ENCODE measurements at places on chromosomes 2 and 18.

GRCh38 chr2:43331422-43331821, 105.0 kb upstream of the ZFP36L2 start:
- no peak for DNase-seq

DNA sequence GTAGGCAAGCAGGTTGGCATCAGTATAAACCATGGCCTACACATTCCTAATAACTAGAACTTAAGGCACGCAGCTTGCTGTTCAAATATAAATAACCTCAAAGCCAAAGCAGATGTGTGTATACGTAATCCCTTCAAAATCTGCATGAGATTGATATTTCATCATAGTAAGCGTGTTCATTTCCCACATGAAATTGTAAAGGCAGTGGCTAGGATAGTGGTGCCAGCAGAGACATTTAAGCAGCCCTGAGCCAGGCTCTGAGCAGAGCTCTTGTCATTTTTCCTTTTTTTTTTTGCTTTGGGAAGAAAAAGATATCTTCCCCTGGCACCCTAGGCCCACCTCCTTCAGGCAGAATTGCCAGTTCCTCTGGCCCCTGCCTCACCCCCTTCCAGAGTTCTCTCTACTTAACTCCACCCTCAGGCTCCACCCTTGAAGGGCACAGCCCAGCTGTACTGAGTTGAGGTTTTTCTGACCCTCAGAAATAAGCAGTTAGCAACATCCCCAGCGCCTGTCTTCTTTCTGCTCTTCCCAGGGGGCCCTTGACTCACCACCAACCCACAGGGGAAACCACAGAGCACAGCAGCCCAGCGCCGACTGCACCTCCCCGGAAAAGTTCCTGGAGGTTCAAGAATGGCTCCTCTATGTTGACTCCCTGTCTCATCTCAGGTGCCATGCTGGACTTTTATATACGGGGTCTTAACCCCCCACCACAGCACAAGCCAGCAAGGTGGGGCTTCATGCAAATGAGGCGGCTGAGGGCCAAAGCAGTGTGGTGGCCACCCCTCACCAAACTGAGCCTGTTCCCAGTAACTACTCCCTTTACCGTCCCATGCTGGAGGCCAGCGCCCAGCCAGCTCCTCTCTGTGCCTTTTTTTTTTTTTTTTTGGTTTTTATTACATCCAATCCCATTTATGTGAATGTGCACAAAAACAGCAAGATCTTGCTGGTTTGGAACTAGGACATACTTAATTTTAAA, 84.7 kb downstream of the EHD3 start:
- DNase-seq: no peak

- DNase-seq: no peak
Measured at GRCh38 chr2:108271691-108272253, 16.9 kb upstream of the SULT1C2 start.

DNA sequence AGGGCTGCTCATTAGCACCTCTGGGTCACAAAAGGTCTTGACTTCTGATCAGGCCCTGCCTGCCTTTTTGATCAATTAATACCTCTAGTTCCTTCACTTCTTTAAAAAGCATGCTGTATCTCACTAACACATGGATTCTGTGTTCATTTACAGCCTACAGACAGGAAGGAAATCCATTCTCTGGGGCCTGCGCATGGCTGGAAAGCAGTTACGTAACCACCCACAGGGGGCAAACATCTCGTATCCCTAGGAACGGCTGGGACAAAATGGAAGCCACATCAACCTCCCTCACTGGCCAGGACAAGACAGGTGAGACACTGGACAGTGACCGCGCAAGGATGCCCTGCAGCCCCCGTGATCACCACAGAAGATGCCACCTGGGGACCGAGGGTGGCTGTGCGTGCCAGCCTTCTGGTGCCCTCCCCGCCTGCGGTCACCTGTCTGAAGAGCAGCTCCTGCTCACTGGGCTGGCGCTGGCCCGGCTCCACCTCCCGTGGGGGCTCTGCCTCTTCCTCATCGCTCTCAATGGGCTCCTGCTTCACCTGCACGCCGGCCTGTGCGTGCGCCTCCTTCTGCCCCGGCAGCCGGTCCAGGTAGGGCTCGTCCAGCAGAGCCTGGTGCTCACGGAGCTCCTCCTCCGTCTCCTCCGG, 266.9 kb downstream of the TWIST2 start:
- peak; percentile 76 for DNase-seq

DNA sequence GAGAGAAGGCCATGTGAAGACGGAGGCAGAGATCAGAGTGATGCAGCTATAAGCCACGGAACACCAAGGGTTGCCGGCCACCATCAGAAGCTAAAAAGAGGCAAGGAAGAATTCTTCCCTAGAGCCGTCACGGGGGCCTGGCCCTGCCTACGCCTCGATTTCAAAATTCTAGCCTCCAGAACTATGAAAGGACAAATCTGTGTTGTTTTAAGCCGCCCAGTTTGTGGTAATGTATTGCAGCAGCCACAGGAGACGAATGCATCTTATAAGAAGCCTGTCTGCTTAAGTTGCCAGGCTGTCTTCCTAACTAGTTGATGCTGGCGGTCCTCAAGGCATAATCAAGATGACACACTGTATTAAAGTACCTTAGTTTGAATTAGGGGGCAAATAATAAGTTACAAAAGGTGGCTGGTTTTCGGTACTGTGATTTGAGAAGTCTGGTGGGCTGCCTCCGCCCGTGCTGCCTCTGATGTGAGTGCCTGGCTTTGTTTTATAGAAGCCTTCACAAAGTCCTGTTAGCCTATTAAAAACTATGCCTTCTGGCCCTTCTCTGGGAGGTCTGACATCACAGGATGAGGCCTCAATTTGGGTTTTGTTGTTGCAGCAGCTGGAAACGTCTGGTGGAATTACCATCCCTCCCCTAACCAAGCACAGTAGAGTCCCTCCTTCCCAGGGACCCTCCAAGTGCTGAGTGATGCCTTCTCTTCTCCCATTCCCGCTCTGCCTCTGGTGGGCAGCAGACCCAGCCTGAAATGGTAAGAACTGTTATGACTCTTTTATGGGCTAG, 53.6 kb downstream of the SRD5A2 start:
- no peak for DNase-seq

GRCh38 chr2:134073023-134073422, 180.8 kb upstream of the MGAT5 start:
- DNase-seq: no peak

- no peak for DNase-seq
Measured at GRCh38 chr18:12886498-12887126, 2.6 kb upstream of the PTPN2 start.

DNA sequence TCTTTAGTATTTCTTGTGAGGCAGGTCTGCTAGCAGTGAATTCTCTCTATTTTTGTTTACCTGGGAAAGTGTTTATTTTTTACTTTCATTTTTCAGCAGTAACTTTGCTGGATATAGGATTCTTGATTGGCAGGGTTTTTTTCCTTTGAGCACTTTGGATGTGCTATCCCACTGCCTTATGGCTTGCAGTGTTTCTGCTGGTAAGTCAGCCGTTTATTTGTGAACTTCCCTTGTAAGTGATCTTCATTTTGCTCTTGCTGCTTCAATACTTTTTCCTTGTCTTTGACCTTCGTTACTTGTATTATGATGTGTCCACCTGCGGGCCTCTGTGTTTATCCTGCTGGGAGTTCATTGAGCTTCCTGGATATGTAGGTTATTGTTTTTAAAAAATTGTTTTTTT, 54.7 kb downstream of the SLC66A2 start:
- DNase-seq: no peak

DNA sequence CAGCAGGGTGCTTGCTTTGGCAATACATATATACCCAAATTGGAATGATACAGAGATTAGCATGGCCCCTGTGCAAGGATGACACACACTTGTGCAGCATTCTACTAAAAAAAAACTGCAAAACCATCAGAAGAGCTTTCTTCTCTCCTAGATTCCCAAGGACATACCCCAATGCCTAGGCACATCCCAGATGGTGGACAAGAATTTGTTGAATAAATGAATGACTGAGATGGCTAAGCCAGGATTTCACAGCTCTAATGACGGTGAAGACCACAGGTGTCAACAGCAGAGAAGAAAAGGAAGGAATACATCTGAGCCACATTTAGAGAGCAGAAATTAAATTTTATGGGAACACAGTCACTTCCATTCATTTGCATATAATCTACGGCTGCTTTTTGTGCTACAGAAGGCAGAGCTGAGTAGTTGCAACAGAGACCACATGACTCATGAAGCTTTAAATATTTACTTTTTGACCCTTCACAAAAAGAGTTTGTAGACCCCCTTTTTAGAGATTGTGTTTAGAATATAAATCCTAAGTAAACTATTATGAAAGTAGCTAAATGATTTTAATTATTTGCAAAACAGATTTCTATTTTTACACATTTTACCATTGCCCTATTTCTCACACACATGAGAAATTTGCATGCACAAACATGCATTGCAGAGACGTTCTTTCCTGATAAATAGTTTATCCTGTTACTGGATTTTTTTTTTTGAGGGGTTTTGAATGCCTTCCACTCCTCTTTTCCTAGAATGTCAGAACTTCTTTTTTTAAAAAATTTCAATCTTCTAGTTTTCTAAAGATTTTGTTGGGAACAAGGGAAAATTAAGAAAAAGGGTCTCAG, 119.0 kb downstream of the PMAIP1 start:
- no peak for DNase-seq

DNA sequence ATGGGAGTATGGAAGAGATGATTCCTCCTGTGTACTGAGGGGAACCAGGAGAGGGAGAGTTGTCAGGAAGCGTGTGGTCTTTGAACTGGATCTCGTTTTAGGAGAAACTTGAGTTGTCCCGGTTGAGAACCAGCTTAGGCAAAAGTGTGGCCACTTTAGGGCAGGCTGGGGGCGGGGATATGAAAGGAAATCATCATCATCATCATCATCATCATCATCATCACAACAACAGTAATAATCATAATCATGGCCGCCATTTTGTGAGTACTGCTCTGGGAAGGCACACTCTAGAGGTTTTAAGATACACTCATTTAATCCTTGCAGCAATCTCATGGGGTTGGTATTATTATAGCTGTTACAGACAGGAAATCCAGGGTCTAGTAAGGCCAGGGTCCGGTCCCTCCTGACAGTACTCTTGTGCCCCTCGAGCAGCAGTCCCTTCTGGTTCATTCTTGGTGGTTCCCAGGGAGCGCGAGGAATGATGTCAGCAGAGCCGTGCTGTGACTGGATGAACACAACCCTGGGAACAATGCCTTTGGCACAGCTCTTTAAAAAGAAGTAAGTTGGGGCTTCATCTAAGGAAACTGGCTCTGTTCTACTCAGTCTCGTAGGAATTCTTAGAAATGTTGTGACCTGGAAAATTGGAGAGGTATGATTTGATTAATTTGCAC, 33.8 kb downstream of the PARD3B start:
- DNase-seq: no peak

- no peak for DNase-seq
Measured at GRCh38 chr2:98126061-98126460, 39.1 kb downstream of the VWA3B start.

DNA sequence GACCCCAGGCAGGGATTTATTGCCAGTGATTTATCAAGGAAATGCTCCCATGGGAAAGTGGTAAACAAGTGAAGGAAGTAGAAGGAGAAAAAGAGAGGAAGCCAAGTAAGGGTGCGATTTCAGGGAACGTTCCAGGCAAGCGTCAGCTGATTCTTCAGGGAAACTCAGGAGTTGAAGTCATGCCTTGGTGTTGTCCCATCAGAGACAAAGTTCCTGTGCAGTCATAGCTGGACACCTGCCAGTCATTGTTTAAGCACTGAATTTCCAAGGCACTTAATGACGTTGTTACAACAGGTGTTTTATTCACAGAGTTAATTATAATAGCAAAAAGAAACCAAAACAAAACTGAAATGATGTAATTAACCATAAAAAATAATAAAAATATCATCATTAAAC, 381.8 kb upstream of the CRIM1 start:
- no peak for DNase-seq

- peak; percentile 46 for DNase-seq
Measured at GRCh38 chr2:101251844-101252407, 760 bp upstream of the CNOT11 start.

DNA sequence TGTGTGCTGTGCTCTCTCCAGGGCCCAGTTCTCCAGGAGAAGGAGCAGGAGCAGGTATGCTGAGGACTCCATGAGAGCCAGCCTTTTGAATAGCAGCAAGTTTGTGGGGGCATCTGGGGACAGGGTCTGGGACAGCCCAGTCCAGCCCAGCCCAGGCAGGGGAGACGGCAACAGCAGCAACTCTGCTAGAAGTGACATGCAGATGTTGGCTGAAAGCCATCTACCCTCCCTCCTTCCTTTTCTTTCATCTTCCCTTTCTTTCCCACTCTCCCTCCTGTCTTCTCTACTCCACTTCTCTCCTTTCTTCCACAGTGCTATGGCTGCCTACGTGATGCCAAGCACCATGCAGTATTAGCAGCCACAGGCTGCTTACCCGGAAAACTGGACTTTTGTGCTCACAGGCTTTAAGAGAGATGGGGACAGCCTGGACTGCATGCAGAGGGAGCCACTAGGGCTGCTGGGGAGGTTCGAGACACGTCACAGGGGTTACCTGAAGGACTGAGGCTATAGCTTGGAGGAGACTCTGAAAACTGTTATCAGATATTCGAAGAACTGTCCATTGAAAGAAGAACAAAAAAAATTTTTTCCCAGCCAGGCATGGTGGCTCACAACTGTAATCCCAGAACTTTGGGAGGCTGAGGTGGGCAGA, 23.8 kb upstream of the YWHAQ start:
- no peak for DNase-seq

DNA sequence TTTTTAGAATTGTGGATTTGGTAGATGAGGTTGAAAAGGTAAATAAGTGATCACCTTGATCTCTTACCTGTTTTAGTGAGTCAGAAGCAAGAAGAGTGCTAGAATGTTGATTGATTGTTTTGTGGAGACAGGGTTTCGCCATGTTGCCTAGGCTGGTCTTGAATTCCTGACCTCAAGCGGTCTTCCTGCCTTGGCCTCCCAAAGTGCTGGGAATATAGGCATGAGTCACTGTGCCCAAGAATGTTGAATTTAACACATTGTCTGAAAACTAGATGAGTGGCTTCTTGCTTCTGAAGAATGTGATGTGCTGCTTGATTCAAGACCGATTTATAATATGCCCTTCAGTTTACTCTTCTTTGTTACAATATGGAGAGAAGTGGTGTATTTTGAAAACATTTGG, 121.3 kb downstream of the FMNL2 start:
- no peak for DNase-seq

- no peak for DNase-seq
Measured at GRCh38 chr2:176156807-176157498, at the start of gene HOXD3. Gene HOXD3 (plus strand): TSS chr2:176157307. CDS start chr2:176169115, 11,808 bp downstream.

- DNase-seq: no peak
Measured at GRCh38 chr2:26540961-26541360, 63.0 kb upstream of the OTOF start.

DNA sequence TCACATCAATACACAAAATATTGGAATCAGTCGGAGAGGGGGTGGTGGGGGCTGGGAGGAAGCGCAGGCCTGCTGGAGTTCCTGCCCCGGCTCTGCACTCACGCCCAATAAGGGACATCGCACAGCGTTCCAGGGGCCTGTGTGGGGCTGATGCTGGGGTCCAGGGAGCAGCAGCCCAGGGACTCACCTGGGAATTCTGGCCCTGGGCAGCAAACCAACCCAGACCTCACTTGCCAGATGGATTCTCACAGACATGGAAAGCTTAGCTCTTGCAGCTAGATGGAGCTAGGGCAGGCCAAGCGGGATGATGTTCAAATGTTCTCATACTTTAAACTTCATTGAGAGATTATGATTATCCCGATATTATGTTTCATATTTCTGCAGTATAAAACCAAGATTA, 266.6 kb upstream of the TANK start:
- DNase-seq: no peak

Measured in C1 segment of cervical spinal cord (tissue), 14 donors.